Mesenchymal stem cell (in vitro differentiated cells and primary cell): ENCODE measurements at places on chromosomes 1 and 21.
A peak's percentile ranks its signal among the peaks of the same experiment; 100 is the strongest.

GRCh38 chr1:224635356-224635755, 19.2 kb downstream of the CNIH3 start:
- peak; percentile 69 for DNase-seq

GRCh38 chr1:101137144-101138126, 99.4 kb upstream of the S1PR1 start:
- DNase-seq: peak; percentile 58

- no peak for DNase-seq
Measured at GRCh38 chr1:226533220-226533619, 15.3 kb upstream of the STUM start.

- peak; percentile 23 for DNase-seq
Measured at GRCh38 chr1:223531742-223532341, 133.7 kb downstream of the CAPN8 start.

DNA sequence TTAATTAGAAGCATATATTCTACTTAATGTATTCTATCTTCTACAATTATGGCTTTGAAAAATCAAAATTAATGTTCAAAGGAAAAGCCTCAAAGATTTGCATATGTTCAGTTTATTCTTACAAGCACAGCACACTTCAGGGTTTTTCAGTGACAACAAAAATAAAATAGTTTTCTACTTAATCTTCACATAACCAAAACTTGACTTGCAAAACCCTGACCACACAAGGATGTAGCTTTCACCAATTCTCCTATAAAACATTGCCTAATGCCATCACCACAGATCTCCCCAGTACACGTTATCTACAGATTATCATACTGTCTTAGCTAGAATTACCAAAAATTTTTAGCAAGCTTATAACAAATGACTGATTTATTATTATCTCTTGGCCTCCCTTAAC, 23.3 kb downstream of the LPAR3 start:
- no peak for DNase-seq

GRCh38 chr1:13892198-13892597, 192.2 kb downstream of the PRDM2 start:
- DNase-seq: no peak

DNA sequence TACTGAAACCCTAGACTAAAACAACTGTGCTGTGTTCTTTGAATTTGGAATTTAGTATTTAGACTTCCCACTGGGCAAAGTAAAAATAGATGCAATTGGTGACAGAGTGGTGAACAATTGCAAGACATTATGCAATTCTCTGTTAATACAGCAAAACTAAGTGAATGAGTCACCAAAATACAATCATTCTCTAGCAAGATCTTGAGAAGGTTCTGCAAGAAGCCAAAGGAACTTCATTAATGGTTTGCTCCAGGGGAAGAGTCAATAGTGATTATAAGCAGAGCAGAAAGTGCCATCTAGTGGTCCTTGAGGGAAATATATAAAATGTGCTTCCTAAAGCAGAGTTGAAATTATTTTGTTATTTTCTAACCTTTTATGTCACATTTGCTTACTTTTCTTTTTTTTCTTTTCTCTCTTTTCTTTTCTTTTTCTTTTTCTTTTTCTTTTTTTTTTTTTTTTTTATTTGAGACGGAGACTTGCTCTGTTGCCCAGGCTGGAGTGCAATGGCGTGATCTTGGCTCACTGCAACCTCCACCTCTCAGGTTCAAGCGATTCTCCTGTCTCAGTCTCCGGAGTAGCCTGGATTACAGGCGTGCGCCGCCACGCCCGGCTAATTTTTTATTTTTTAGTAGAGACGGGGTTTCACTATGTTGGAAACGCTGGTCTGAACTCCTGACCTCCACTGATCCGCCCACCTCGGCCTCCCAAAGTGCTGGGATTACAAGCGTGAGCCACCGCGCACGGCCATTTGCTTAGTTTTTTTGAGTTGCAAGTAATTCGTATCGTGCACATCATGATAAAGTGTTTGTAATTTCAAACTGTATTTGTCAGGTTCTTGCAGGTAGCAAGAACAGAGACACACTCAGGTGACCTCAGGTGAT, 99.2 kb downstream of the CTH start:
- DNase-seq: peak; percentile 95

DNA sequence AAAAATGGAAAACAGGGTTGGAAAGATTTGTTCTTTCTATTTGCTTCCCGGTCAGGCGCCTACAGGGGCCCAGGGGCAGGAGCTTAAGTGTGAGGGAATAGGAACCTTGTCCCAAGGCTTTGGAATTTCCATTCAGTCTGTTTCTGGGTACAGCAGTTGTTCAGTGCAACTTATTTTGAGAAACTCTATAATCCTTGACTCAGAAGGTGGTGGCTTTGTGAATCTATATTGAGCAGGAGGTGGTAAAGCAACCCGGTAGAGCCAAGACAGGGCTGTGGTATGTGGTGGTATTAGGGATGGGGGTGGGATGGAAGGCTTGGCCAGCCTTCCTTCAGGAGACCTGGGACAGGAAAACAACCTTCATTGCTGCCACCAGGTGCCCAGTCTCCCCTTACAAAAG, 20.0 kb downstream of the GJA5 start:
- DNase-seq: no peak

- no peak for DNase-seq
Measured at GRCh38 chr1:168362991-168363390, 82.3 kb downstream of the TBX19 start.

DNA sequence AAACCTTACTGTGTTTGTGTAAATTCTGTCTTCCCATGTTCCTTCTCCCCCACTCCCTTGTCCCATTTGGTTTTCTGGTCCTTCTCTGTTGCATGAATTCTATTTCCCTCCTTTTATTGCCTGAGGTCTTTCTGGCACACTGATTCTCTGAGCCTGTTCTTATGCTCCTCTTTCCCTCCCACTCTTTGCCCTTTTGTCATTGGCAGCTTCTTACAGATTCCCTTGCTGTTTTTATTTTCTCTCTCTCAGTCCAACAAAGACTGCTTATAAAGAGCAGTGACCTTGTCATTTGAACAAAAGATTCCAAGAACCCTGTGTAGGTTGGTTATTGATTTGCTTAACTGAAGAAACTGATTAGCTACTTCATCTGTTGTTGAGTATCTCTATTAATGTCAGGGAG, 49.7 kb downstream of the GPR52 start:
- DNase-seq: no peak

DNA sequence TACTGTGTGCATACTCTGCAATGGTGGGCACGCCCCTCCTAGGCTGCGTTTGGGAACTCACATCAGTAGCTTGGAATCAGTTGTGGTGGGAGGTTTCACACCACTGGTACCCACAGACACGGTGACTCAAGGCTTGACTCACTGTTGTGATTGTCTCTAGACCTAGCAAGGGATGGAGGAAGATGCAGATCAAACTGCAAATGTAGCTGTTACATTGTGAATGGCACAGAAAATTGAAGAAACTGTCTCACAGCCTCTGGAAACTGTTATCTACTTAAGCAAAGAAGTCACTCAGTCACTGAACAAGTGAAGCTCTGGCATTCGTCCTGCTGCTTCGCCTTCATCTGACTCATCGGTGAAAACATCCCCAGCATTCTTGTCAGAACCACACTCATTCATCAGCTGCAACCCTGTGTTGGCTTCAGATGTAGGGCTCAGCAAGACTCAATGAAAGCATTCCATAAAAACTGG, 59.5 kb downstream of the POFUT2 start:
- DNase-seq: peak; percentile 97

DNA sequence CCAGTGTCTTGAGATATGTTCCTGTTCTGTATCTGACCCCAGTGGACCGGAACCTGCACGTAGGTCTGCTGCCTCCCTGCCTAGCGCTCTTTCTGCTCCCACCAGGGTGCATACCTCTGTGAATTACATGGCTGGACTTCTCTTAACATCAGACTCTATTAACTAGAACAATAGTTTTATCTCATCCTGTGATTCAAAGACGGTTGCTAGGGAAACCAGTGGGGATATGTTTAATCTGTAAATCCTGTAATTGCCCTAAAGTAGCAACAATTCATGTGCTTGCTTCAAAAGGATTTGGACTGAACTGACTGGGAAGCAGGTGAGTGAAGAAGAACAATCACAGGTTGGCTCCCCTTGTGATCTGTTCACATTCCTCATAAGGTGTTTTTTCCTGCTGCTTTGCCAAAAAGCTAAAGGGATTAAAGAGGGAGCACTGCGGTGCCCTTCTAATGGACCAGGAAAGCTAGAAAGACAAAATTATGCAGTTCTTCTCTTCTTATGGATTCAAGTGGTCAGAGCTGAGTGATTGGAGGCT, 52.7 kb upstream of the DIRAS3 start:
- no peak for DNase-seq

DNA sequence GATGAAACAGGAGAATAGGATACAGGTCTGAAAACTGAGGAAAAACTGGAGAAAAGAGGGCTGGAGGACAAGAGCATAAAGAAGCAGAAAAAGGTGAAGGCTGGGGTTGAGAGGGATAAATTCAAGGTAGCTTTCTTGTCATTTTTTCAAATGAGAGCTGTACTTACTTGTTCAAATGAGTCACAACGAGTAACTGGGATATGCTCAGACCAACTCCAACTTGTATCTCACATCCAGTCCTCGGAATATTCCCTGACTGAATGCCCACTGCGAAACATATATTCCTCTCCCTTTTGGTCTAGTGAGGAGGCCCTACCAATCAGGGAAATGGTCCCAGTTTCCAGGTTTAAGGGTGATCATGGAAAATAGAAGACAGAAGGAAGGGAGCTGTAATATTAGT, 343.4 kb downstream of the HHIPL2 start:
- no peak for DNase-seq

- no peak for DNase-seq
Measured at GRCh38 chr1:60765204-60765603, 317.2 kb upstream of the NFIA start.

- DNase-seq: no peak
Measured at GRCh38 chr1:115230281-115230680, 107.8 kb downstream of the NGF start.

DNA sequence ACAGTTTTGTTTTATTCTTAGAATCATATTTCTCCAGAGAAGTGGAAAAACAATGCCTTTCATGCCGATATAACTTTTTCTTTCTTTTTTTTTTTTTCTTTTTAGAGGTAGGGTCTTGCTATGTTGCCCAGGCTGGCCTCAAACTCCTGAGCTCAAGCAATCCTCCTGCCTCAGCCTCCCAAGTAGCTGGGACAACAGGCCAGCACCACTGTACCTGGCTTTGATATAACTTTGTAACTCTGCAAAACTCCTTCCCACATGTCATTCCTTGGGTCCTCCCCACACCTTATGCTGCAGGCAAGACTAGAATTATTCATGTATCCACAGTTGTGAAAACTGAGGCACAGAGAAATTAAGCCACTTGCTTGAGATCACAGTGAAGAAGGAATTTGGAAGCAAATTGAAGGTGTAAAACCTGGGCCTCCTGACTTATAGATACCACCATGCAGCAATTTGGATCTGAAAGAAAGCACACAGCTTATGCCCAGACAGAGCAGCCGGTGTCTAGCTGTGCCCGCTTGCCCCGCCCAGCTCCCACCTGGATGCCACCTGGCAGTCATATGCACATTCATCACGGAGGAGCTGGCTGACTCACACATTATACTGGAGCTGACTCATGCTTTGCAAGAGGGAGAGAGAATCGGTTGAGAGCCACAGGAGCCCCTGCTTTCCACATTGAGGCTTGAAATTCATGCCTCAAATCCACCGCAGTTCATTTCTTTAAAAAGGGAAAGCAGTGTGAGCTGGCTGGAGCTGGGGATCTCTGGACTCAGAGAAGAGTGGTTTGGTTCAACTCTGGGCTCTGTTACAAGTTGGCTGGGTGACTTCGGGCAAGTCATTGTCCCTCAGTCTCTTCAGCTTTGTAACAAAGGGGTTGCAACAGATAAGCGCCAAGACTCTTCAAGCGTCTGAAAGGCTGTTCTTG, 8.3 kb upstream of the SLC2A1 start:
- DNase-seq: peak; percentile 89

- DNase-seq: no peak
Measured at GRCh38 chr21:45872902-45873301, 108.7 kb upstream of the COL6A1 start.

DNA sequence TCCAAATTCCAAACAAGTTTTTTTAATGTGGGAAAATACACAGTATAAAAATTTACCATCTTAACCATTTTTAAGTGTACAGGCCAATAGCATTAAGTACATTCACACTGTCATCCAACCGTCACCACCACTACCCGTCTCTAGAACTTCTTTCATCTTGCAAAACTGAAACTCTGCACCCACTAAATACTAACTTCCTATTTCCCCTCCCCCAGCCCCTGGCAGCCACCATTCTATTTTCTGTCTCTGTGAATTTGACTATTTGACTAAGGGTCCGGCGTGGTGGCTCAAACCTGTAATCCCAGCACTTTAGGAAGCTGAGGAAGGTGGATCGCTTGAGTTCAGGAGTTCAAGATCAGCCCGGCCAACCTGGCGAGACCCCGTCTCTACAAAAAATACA, 36.1 kb downstream of the CLSTN1 start:
- DNase-seq: no peak

DNA sequence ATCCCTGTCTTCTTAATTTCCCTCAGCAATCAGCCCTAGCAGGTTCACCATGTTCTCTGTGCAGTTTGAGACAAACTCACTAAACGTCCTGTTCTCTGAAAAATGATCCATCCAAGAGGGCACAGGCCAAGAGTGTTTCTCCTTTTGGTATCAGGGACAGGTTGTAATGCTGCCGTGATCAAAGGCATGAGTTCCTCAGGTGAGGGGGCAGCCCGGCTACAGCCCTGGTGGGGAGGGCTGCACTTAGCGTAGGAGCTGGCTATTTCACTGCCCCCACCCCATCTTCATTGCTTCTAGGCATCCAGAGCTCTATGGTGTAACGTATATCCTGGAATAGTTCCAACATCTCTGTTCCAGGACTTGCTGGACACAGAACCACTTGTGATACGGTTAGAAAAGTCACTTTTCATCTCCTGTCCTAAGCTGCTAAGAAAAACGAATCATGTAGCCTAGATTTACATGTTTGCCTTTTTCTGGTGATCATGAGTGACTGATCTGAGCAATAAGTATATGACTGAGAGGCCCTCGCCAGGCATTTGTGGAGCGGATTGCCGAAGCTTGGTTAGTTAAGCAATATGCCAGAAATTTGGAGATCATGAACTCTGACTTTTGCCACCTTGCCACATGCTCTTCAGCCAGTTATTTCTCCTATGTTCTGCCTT, 41.1 kb upstream of the SRP9 start:
- peak; percentile 34 for DNase-seq

DNA sequence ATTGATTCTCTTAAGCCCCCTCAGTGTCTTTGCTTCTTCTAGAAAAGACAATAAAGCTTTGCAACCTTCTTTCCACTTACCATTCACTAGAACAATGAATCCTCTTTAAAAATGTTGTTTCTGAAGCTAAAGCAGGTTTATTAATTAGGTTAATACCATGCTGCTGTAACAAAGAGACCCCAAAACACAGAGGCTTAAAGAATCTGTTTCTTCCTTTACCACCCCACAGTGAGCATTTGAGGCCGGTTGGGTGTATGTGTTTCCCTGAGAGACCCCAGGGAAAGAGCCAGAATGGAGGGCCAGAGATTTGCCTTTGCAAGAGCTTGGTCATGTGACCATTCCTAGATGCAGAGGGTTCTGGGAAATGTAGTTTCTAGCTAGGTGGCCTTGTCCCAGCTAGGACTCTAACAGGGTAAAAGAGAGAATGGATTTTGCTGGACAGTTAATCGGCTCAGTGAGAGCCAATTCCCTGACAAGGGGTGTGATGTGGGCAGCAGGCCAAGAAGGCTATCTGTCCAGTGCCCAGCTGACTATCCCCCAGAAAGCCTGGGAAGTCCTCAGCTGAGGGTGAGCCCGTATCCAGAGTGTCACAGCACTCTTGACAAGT, 191.8 kb upstream of the TMEM51 start:
- no peak for DNase-seq
